Iris pigment epithelial cell (primary cell): ENCODE measurements at places on chromosomes 4 and X.

GRCh38 chr4:41611881-41612871 lies 74.2 kb downstream of the LIMCH1 start:
- peak; percentile 72 for DNase-seq

GRCh38 chr4:24382381-24382780 lies 202.0 kb downstream of the DHX15 start:
- no peak for DNase-seq

DNA sequence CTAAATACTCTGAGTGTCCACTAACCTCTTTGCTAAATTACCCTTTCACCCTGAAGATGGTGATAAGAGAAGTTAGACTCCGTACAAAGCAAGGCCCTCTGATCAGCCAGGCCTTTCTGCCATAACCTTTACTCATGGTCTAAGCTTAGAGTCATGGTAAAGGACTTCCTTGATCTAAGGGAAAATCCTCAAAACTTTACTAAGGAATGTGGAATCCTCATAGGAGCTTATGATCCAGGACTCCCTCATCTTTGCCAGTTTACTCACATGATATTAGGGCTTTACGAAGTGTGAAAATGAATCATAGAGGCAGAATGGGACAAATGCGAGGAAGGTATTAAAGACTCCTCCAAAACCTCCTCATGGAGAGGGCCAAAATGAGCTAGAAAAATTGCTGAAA lies 7.9 kb upstream of the FAM13A start:
- DNase-seq = peak; percentile 36

GRCh38 chr4:80006935-80007744 lies 65.9 kb downstream of the ANTXR2 start:
- peak; percentile 86 for DNase-seq

- no peak for DNase-seq
Observed at GRCh38 chr4:60033826-60034225, 1166.3 kb upstream of the ADGRL3 start.

DNA sequence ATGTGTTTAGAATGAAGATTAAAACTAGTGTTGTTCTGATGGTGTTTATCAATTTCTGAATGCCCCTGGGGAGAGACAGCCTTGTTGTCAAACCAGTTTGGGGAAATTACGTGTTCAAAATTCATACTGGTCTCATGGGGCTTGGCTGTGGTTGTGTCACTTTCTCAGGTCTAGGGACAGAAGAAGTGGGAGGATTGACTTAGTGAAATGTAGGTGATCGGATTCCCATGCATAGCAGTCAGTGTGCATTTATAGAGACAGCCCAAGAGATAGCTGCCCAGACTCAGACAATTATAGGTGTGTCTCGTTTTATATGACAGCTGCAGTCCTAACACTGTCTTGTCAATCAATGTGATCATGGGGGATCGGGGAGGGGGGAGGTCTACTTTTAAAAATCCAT lies 94.4 kb upstream of the CLCN4 start:
- no peak for DNase-seq

- DNase-seq = no peak
Observed at GRCh38 chr4:145736241-145736831, 56.4 kb downstream of the C4orf51 start.

GRCh38 chr4:1748465-1748995 lies 27.2 kb downstream of the TACC3 start:
- DNase-seq = peak; percentile 48

DNA sequence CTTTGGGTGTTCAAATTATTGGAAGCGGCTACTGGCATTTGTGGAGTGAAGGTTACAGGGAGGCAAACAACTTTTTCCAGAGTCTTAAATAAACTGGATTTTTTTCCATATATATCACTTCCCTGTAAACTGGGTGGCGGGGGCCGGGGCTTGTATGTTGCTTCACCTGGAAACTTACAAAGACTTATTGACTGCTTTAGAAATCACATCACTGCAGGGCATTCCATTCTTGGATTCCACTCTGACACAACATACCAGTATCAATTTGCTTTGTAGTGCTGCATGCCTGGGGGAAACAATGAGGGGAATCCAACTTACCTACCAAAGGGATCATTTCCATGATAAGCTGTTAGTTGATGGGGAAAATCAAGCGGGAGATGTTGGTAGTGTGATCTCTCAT lies 21.7 kb upstream of the FAM156A start:
- DNase-seq = peak; percentile 37

- peak; percentile 66 for DNase-seq
Observed at GRCh38 chrX:120120223-120120622, 4.5 kb upstream of the RHOXF1 start.

GRCh38 chr4:52856801-52857200 lies 5.3 kb upstream of the RASL11B start:
- no peak for DNase-seq

- no peak for DNase-seq
Observed at GRCh38 chr4:16159286-16159685, 67.0 kb downstream of the TAPT1 start.

GRCh38 chrX:34879346-34879745 lies 63.2 kb upstream of the FAM47B start:
- DNase-seq = peak; percentile 24

DNA sequence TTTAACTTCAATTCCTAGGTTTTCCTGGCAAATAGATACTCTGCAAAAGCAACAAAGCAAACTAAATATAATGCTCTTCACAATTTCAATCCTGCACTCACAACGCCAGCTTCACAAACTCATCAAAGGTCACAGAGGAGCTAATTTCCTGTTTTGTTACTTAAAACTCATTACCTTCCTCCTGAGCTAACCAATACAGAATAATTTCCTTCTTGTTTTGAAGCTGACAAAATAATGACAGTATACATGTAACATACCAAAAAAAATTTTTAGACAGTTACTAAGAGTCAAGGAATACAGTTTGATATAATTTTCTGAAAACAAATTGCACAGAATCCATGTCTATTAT lies 17.9 kb downstream of the CNOT6L start:
- no peak for DNase-seq

DNA sequence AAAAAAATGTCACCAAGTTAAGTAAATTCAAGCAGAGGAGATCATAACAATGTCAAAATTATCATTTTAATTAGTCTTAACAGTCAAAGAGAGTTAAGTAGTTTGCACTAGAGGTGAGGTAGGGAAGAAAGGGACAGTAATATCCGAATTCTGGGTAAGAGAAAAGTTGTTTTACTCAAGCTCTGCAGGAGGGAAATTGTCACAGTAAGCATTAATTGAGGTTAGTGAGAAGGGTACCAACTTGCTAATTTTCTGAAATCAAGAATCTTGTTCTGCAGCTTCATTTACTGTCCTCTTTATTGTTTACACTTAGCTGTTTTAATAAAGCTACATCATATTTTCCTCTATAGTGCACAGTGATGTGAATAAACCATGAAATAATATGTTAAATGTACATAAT lies 11.0 kb downstream of the DGKK start:
- DNase-seq = no peak

DNA sequence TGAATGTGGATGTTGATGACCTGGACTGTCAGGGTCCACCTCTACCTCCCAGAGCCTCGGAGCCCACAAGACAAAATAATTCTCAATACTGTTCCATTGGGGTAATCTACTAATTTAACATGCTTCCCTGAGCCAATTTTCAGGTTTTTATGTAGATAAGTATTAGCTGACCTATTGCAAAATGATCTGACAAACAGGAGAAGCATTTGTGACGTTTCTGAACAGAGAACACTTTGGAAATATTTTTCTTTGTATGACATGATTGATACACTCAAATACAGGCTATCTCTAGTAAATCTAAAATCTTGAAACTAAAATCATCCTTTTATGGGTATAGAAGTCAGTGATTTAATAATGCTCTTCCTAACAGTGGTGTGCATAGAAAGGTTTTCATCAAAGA lies 716.6 kb downstream of the KLHL13 start:
- no peak for DNase-seq

DNA sequence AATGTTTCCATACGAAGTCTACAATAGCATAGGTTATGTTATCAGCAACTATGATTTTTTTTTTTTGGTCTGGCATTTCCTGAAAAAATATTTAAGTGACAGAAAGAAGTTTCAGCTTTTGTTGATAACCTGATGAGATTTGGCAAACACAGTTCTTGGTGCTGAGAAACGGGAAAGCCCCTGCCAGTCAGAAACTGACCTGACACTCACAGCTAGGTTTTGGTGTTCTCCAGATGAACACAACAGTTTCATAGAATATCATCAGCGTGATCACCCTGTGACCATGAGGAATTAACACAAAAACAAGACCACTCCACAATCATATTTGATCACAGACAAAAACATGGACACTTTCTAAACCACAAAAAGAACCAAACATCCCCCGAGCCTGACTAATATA lies 152.5 kb upstream of the DCAF8L1 start:
- DNase-seq = no peak

DNA sequence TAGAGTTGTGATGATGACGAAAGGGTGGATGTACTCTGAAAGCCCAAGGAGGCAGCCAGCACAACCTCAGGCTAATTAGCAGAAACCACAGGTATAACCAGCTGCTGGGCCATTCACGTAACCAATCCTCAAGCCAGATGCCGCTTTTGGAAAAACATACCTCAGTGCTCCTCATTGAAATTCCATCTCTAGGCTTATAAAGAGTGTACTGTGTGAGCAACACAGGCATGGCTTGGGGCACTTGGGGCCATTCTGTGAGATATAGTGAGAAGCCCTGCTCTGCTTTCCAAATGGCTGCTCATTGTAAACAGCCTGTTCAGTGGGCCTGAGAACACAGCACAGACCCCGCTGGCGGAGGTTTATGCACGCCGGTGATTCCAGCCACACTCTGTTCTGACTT lies 182.1 kb upstream of the HHIP start:
- DNase-seq = no peak

DNA sequence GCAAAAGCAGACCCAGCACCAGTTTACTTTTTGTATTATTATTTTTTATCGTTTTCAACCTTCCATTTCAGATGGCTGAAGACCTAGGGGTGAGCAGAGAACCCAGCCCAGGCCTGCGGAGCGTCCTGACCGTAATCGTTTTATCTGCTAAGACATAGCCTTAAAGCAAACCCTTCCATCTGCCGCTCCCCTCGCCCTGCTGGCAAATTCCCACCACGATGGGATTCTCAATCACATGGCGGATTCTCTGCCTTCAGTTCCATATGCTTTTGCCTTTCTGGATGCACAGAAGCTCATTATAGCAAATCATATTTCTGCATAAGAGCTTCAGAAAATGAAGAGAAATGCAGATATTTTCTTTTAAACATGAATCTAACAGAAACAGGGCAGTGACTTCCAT lies 18.6 kb upstream of the XG start:
- DNase-seq = no peak

DNA sequence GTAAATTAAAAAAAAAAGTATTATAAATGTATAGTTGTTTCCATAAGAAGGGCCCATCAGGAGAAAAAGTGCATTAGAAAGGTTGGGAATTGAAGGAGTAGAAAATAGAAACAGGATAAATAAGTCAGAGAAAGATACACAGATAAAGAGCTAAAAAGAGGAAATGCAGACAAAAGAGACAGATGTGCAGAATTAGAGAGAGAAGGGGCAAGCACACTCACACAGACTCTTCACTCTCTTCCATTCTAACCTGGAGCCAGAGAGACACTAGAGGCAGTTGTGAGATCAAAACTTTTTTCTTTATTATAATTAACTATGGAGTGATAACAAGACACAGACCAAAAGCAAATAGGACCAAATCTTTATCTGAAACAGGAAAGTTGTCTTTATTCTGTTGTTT lies 134.1 kb downstream of the CEP135 start:
- DNase-seq = no peak
